ENCODE measurements at places on chromosomes 3 and 15.

- no peak for DNase-seq
Measured at GRCh38 chr3:157594413-157594812, 91.2 kb upstream of the VEPH1 start.

GRCh38 chr15:59299929-59300617 is 72.6 kb downstream of the MYO1E start:
- DNase-seq, result peak; percentile 31

DNA sequence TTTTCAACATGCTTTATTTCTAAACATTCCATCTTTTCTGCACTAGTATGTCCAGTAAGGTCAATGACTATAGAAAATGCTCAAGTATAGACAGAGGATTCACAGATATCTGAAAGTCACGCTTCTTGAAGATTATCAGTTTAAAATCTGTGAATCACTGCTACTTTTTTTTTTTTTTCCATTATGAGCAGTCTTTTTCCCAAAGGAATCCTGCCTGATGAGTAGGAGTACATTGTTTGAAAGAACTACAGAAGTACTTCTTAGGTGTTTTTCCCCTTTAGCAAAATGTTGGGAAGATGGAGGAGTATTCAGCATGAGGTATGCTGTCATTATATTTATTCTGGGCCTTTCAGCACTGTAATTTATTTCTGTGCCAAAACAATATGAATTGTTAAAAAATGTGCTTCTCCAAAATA is 266.2 kb downstream of the NLGN1 start:
- DNase-seq, result no peak

- no peak for DNase-seq
Measured at GRCh38 chr3:63961891-63962290, 49.7 kb upstream of the SCAANT1 start.

- DNase-seq, result no peak
Measured at GRCh38 chr3:185021256-185021655, 131.6 kb downstream of the C3orf70 start.

DNA sequence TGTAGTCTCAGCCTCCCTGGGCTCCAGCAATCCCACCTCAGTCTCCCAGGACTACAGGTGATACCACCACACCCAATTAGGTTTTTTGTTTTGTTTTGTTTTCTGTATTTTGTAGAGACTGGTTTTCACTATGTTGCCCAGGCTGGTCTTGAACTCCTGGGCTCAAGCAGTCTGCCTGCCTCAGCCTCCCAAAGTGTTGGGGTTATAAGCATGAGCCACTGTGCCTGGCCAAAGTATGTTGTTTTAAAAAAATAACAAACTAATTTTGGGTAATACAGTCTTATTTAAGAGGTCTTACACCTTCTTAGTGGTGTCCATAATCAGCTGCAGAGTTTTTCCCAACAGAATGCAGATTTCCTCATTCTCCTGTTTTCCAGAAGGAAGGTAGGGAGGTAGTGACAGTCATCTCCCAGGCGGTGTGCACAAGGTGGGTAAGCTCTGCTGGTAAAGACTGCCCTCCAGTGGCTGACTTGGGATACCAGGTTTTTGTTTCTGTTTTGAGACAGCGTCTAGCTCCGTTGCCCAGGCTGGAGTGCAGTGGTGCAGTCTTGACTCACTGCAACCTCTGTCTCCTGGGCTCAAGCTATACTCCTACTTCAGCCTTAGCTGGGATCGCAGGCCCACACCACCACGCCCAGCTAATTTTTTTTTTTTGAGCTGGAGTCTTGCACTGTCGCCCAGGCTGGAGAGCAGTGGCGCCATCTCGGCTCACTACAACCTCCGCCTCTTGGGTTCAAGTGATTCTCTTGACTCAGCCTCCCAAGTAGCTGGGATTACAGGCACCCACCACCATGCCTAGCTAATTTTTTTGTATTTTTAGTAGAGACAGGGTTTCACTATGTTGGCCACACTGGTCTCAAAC is 58.4 kb downstream of the MAP6D1 start:
- DNase-seq, result peak; percentile 29

Measured in T-helper 22 cell (primary cell).